Posterior cingulate gyrus (tissue), 11 donors: ENCODE measurements at places on chromosomes 16 and 17.

DNA sequence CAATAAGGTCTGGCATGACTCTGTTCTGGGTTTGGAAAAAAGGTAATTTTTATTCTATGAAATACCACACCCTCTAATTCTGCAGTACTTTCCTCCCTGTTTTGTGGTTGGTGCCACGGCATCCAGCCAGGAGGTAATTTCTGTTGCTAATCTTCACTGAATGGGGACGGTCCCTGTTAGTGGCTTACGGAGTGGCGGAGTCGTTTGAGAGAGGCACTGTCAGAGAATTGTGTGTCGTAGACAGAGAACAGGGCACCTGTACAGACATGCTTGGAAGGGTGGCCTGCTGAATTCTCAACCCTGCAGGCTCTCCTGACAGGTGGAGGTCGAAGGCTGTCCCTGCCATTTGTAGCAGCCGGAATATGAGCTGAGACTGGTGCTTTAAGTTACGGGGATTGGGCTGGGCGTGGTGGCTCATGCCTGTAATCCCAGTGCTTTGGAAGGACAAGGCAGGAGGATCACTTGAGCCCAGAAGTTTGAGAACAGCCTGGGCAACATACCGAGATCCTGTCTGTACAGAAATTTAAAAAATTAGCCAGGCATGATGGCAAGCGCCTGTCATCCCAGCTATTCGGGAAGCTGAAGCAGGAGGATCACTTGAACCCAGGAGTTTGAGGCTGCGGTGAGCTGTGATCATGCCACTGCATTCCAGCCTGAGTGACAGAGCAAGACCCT is 33.2 kb downstream of the EEF2K start:
- DNase-seq = no peak

GRCh38 chr16:49620158-49620868 is 235.6 kb downstream of the ZNF423 start:
- DNase-seq = no peak

DNA sequence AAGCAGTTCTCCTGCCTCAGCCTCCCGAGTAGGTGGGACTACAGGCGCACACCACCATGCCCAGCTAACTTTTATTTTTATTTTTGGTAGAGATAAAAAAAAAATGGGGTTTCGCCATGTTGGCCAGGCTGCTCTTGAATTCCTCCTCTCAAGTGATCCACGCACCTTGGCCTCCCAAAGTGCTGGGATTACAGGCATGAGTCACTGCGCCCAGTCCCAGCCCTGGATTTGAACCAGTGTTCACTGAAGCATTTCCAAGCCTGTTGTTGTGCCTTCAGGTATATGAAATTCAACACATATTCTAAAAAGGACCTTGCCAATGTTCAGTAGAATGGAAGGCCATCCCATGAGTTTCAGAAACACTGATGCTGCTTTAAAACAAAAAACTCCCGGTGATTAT is 165.3 kb downstream of the SLC39A11 start:
- DNase-seq = no peak

DNA sequence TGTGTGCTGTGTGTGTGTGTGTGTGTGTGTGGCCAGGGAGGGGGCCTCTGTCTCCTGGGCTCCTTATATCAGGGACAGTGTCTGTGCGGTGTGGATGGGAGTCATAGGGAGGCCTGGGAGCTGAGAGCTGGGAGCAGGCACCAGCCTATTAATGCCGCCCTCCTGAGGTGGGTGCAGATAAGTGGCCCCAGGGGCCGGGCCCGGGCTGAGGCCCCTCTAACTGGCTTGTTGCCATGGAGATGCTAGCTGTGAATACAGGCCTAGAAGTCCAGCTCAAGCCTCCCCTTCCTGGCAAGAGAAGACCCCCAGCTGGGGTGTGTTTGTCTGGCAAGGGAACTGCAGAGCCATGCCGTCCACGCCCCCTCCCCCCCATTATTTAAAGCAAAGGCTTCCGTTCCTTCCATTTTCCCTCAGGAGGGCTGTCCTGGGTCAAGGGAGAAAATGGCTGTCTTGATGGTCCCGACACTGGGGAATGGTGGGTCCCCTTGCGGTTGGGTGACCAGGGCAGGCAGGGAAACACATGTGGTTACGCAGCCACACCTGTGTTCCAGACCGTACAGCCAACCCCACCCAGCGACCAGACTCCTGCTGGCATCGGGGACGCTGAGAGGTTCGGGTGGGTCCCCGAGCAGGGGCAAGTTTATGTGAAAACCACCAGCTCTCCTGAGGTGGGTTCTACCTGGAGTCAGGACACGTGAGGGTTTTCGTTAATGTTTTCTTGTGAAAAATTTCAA is 141.1 kb downstream of the MRM1 start:
- DNase-seq = no peak

DNA sequence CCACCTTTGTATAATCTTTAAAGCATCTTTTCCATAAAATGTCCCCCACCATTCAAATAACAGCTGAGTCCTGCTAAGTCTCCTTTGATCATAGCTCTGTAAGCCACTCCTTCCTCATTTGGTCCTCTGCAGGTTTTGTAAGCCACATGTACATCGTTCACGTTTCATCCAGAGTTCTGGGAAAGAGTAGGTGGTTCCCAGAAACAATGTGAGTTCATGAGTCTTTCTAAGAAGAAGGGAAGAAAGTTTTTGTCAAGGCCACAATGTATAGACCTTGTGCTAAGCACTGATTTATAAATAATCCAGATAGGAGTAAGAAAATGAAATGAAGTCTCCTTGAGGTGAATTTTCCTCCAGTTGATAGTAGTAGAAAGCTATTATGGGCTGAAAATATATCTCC is 8.7 kb upstream of the ANKS4B start:
- DNase-seq = no peak

GRCh38 chr17:78746263-78746948 is 35.7 kb downstream of the CYTH1 start:
- no peak for DNase-seq

GRCh38 chr16:21097151-21097550 is 53.5 kb downstream of the DNAH3 start:
- no peak for DNase-seq

DNA sequence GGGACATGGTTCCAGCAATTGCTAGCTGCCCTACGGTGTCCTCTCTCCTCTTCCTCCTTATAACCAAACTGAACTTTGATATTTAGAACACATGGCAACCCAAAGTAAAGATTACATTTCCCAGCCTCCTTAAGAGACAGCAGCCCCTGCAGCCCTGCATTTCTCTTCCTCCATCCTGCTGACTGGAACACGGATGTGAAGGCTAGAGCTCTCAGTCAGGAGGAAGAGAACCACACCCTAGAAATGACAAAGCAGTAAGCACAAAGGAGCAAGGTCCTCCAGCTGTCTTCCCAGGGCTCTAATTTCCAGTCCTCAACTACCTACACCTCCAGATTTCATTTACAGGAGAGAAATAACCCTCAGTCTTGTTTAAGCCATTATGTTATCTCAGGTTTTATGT is 10.9 kb downstream of the DYNC1LI2 start:
- DNase-seq = peak; percentile 59

DNA sequence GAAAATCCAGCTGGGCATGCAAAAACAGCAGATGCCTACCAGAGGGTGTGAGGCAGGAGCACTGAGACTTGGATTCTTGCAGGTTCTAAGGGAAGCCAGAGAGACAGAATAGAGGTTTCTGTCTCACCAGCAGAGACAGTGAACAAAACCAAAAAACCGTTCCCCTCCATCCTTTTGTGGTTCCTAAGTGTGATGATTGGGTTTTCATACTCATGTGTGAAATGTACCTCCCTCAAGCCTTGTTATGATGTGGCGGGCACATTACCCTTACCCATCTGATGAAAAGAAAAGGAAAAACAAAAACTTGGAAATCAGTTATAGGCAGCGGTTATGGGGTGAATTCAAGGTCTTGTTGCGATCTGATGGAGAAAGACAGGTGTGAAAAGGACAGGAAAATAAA is 172.6 kb upstream of the CDH13 start:
- DNase-seq = no peak

- no peak for DNase-seq
Observed at GRCh38 chr17:10271106-10271562, 72.7 kb upstream of the GAS7 start.

DNA sequence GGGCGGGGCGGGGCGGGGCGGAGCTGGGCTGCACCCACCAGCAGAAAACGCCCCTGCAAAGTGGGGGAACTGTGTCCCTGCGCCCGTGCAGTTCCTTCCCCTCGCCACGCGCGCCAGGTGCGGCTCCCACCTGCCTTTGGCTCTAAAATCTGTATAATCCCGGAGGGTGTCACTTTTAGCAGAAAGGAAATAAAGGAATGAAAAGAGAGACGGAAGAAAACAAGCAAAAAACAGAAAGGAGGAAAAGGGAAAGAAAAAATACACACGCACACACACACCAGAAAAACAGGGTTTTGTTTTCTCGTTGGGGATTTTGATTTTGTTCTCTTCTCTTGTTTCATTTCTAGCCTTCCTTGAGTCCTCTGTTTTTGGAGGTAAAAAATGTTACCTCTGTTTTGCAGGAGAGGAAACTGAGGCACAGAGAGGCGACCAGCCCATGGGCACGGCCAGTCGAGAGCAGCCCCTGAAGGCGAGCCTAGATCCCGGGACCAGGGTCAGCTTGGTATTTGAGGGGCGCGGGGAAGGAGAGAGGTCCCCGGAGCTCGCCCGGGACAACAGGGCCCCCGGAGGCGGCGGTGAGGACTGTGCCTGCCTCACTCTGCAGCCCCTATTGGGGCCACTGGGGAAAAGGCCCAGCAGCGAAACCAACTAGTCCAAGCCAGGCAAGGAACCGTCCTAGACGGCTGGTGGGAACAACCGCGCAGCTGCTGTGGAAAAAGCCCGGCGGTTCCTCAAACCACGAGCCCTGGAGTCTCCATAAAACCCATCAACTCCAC is 594 bp upstream of the CARHSP1 start:
- DNase-seq = no peak

GRCh38 chr16:21116148-21116693 is 34.4 kb downstream of the DNAH3 start:
- no peak for DNase-seq

DNA sequence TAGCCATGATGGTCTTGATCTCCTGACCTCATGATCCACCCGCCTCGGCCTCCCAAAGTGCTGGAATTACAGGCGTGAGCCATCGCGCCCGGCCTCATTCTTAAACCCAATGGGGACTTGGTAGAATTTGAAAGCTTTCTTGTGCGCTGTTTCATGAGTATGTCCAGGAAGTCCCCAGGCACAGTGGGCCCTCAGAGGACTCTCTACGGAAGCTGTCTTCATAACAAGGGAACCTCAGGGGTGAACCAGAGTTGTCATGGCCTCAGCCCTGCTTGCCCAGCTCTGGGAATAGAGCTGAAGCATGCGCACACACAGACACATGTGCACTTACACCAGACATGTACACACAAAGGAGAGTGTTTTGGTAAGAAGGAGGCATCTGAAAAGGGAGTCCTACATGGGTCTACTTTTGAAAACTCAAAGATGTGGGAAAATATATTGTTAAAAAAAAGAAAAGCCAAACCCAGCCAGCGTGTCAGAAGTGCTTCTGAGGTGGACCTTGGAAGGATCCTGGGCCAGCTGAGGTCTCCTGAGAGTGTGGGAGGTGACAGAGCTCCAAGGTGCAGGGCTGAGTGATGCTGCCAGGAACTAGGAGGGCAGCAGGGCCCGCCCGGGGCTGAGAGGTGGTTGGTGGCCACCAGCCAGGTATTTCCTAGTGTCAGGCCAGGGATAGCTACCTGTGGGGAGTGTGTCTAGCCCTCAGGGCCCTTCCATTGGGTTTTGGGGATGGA is 54.6 kb downstream of the EPN2 start:
- no peak for DNase-seq

DNA sequence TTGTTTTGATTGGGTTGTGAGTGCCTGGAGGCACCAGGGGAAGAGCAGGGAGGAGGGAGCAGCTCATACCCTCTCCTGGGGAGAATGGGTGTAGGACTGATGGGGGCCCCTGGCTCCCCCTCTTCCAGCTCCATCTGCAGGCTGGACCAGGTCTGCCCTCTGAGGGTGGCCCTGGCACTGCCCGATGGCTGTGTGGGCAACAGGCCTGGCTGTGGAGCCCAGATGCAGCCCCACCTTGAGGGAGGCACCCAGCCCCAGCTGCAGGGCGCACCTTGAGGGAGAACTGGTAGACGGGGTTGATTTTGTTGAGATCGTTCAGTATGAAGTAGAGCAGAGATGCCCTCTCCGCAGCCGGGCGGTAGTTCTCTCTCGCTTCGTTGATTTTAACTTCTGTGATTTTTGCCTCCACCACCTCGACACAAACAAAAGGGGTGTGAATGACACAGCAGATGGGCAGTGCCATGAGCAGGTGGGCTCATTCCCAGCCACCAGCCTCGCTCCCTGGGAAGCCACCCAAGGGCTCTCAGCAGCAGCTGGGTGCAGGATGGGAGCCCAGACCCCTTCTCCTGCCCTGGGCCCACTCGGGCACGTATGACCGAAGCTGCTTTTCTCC is 71.6 kb downstream of the PGS1 start:
- no peak for DNase-seq

DNA sequence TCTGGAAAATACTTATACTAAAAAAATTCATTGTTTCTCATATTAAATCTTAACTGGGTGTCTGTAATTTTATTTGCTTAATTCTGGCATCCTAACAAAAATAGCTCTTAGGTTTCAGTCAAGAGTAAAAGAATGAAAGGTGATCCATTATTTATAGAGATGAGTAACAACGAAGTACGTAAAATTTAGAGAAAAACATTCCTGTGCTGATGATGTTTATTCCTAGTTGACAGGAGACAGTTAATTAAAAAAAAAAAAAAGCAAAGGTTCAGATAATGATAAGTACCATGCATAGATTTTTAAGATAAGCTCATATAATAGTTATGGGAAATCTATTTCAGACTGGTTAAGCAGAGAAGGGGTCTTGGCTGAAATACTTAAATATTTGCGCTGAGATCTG is 50.8 kb downstream of the ABCA9 start:
- no peak for DNase-seq

DNA sequence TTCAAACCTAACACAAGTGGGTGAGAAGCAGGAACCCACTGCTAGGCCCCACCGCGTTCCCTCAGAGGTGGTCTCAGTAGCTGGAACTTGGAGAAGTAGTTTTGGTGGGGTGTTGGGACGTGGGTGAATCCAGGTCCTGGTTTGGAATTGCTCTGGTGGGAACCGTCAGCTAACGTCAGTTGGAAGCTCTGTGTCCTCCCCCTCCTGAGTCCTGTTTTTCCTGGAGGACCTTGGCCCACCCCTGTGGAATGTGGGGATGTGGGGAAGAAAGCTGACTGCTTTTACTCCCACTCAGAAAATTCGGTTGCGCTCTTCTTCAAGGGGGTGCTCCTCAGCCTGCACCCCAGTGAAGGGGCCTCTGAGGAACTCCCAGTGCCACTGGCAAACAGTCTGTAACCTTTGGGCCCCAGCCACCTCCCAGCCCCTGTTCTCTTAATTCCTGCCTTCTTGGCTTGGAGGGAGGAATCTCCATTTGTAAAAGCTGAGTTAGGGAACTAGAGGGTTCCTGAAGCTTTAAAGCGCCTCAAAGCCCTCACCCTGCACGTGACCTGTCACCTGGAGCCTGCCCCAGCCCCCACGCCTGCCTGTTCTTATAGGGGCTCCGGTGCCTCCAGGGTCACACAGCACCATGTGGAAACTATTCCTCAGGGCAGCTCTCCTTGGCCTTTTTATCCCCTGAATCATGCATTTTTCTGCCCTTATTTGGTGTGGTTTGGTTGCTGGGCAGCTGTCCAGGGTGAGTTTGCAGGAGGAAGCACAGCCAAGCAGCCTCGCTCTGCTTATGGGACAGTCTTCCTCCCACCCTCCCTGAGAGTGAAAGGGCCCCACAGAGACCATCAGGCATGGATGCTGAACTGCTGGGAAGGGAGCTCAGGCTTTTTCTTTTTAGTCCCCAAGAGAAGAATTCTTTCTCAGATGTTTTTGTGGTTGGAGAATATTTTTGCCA is 16.2 kb upstream of the NAGLU start:
- peak; percentile 65 for DNase-seq
